NCI-H1092 treated with DMSO at 0.1 percent for 48 hours (cell line): ENCODE measurements at places on chromosomes 4 and X.

GRCh38 chr4:3122081-3122563, 47.6 kb downstream of the HTT start:
- DNase-seq: no peak

GRCh38 chr4:124694306-124694705, 18.2 kb downstream of the ANKRD50 start:
- DNase-seq: no peak

DNA sequence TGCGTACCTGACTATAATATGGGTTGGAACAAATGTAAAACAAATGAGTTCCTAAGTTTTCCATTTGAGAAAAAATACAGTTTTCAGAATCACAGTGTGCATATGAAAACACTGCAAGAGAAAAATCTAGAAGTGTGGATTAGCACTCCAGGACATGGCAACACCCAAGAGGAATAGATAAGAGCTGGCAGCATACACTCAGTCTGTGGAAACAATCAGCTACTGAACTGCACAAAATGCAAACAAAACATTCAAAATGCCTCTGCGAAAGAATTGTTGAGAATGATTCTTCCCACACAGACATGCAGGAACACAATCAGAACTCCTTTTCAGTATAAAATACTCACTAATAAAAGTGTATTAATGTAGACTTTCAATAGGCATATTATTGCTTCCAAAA, 39.9 kb downstream of the ATP8A1 start:
- DNase-seq: no peak

GRCh38 chr4:187668526-187669082, 327.0 kb upstream of the ZFP42 start:
- DNase-seq: no peak
